ENCODE measurements at places on chromosomes 12 and 14. TPM values are rescaled to one million over a fixed set of nuclear protein-coding genes. Genes with fewer than 3 reads are reported as not detected.
A peak's percentile ranks its signal among the peaks of the same experiment; 100 is the strongest.

DNA sequence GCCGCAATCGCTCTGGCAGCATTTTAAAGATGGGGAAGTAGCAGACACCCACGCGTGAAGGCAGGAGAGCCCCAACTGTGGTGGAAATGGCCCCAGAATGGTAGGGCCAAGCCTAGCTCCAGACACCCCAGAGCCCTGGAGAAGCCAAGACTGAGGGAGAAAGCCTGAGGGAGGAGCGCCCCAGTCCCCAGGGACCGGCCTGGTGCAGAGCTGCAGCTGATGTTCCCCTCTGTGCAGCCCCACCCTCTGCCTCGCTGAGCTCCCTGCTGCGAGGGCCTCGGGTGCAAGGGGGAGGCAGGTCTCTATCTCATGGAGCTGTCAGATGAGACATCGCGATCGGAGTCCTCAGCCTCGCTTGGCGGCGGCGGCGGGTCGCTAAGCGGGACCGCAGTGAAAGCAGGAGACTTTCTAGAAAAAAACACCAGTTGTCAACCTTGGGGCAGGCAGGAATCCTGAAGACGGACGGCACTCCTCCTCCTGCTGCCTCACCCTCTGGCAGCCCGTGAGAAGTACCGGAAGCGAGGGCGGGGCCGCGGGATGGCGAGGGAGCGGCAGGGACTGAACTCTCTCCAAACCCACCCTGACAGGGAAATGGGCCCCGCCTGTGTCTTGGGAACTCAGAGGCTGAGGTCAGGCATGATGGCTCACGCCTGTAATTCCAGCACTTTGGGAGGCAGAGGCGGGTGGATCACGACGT lies 6.0 kb downstream of the GAPDH start:
- H3K27me3 ChIP-seq = no peaks in the 10 kb centered on the region
- H3K4me3 ChIP-seq = no peak overlapping the region
- H3K27ac ChIP-seq = peak overlapping the region; percentile 53

- H3K27me3 ChIP-seq = no peaks in the 10 kb centered on the region
- DNase-seq = no peak
- H3K4me3 ChIP-seq = peak within 1 kb of the TSS; percentile 94
- H3K27ac ChIP-seq = peak within 1 kb of the TSS; percentile 60
- peaks cover 50% of the 10 kb centered on the region for H3K4me1 ChIP-seq
Measured at GRCh38 chr14:70641548-70642302, at the start of gene TTC9. Gene TTC9 (plus strand): TSS chr14:70641916. CDS start chr14:70642130, 214 bp downstream.

- H3K27me3 ChIP-seq = no peaks in the 10 kb centered on the region
- no peaks in the 10 kb centered on the region for H3K36me3 ChIP-seq
- no peaks in the 10 kb centered on the region for H3K4me1 ChIP-seq
- H3K27ac ChIP-seq = no peak overlapping the region
Measured at GRCh38 chr14:69475194-69475818, 9.2 kb upstream of the PLEKHD1 start.

DNA sequence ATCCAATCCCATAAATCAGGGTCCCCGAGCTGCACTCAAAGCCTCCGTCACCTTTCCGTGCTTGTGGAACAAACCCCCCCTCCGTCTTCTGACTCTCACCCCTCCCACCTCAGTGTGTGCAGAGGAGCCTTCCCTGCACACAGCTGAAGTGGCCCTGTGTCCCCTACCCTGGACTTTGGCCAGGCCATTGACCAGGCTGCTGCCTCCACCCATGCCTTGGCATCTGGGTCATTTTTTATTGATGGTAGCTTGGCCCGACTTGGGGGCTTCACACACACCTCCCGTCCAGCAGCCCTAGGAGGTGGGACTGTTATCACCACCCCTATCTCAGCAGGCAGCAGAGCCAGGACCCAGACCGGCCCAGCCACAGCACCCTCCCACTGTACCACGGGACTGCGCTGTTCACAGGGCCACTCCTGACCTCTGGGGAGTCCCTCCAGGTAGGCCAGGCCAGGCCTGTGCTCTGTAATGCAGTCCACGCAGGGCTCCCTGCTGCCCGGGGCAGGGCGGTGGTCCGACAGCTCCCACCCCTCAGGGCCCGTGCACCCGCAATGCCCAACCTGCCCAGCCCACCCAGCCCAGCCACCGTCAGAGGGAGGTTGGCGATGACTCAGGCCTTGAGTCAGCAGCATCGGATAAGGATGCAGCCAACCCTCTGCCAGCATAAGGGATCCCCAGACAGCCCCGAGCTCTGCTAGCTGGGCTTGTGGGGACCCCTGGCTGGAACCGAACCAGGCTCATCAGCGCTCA lies 9.2 kb upstream of the INF2 start:
- no peak overlapping the region for H3K4me3 ChIP-seq
- peaks cover 27% of the 10 kb centered on the region for H3K4me1 ChIP-seq
- no peaks in the 10 kb centered on the region for H3K27me3 ChIP-seq
- no peak overlapping the region for H3K27ac ChIP-seq
- no peaks in the 10 kb centered on the region for H3K36me3 ChIP-seq

- peak within 1 kb of the TSS; percentile 99 for H3K4me3 ChIP-seq
- H3K27me3 ChIP-seq = no peaks in the 10 kb centered on the region
- H3K27ac ChIP-seq = peak within 1 kb of the TSS; percentile 92
- peaks cover 62% of the 10 kb centered on the region for H3K4me1 ChIP-seq
- peak; percentile 99 for DNase-seq
Measured at GRCh38 chr12:55930771-55931316, at the start of gene DGKA. Gene DGKA (plus strand): TSS chr12:55931162. CDS start chr12:55936504, 5,342 bp downstream.

Gene MIS18BP1
- total RNA-seq = 34.8 TPM

Gene FOXN3
- total RNA-seq = 203 TPM

- no peak overlapping the region for H3K4me3 ChIP-seq
- H3K27me3 ChIP-seq = no peaks in the 10 kb centered on the region
- no peaks in the 10 kb centered on the region for H3K4me1 ChIP-seq
- DNase-seq = no peak
Measured at GRCh38 chr12:127606476-127607015, 660.4 kb upstream of the TMEM132C start.

Gene SLC38A4
- total RNA-seq = not detected

DNA sequence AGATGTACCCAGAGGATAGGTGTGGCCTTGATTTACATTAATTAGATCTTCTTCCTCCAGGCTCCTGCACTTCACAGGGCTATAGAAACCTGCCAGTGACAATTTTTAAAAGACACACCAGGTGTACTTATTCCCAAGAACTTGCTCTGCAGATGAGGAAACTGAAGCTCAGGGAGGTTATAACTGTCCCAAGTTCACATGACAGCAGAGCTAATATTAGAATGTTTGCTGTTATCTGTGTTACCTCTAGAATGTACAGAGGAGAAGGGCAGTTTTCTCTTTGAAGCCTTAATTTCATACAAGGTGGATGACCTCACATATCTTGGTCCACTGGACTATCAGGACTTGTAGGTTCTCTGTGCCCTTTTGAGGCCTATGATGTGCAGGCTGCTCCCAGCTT lies 27.7 kb downstream of the RASSF8 start:
- H3K4me3 ChIP-seq = no peak overlapping the region
- H3K27ac ChIP-seq = no peak overlapping the region
- no peaks in the 10 kb centered on the region for H3K36me3 ChIP-seq

Gene MOAP1
- total RNA-seq = 85.5 TPM

- H3K4me1 ChIP-seq = no peaks in the 10 kb centered on the region
- H3K27ac ChIP-seq = no peak overlapping the region
- no peaks in the 10 kb centered on the region for H3K27me3 ChIP-seq
- DNase-seq = no peak
- no peak overlapping the region for H3K4me3 ChIP-seq
Measured at GRCh38 chr12:130225347-130225746, 63.1 kb downstream of the FZD10 start.

Gene INHBC
- not detected for total RNA-seq

Gene AP5M1
- 63.6 TPM for total RNA-seq

Gene SETD1B
- total RNA-seq = 118 TPM

Gene CDCA3
- total RNA-seq = 1.9 TPM

Measured in CD4-positive, CD25-positive, alpha-beta regulatory T cell (primary cell).